ENCODE measurements at places on chromosomes 11 and 22.

- DNase-seq, result no peak
These were observed 3.5 kb downstream of the OR5P2 start for GRCh38 chr11:7793233-7793632.

GRCh38 chr11:6614446-6614845 is 2.4 kb upstream of the TAF10 start:
- no peak for DNase-seq

- DNase-seq, result peak; percentile 10
These were observed 90.2 kb downstream of the SEZ6L start for GRCh38 chr22:26259510-26259909.

DNA sequence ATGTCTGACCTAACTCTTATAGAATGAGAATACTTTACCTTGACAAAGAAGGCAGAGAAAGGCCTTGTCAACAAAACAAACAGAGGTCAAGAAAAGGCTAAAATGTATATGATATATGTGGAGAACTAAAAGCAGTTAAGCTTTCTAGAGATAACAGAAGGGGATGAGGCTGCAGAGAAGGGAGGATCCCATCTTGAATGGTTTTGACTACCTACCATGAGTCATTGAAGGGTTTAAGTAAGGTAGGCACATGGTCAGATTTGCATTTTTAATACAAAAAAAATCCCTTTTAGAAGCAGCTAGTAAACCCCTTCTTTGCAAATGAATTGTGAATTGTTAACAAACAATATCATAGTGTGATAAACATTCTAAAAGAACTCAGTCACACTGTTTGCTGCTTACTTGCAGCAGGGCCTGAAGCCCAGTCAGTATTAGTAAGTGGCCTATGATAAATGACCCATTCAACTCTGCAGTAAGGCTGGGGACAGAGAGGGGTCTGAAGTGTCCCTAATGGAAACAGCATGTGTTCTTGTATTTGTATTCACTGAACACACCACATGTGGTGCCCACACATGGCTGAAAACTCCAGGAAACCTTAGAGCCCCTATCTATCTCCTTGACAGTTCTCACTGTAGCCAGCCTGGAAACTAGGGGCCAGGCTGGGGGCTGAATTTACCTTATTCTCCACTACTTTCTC is 328.8 kb upstream of the PITPNB start:
- DNase-seq, result no peak

DNA sequence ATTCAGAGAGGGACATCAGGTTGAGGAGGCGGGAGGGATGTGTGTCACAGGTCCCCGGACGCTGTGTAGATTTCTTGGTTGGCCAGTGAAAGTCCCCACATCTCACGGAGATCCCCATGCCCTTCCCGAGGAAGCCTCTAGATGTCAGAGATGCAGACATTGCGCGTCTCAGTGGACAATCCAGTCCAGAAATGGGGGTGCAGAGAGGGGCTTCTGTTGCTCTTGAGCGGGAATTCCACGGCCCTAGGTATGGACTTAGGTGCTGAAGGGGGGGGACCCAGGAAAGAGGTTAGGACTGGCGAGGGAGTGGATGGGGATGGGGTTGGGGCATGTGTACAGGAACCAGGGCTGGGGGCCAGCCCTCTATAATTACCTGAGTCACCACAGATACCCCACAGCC is 7.0 kb downstream of the THY1 start:
- DNase-seq, result no peak

DNA sequence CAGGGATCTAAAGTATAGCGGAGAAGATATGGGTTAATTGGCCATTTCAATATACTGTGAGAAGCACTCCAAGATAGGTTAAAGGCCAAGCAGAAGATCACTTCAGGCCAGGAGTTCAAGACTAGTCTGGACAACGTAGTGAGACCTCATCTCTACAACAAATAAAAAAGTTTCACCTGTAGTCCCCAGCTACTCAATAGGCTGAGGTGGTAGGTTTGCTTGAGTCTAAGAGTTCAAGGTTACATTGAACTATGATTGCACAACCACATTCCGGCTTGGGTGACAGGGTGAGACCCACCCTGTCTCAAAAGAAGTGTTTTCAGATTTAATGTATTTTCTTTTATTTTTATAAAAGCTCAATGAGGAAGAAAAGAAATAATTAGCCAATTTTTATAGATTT is 25.4 kb downstream of the PATL1 start:
- DNase-seq, result no peak

DNA sequence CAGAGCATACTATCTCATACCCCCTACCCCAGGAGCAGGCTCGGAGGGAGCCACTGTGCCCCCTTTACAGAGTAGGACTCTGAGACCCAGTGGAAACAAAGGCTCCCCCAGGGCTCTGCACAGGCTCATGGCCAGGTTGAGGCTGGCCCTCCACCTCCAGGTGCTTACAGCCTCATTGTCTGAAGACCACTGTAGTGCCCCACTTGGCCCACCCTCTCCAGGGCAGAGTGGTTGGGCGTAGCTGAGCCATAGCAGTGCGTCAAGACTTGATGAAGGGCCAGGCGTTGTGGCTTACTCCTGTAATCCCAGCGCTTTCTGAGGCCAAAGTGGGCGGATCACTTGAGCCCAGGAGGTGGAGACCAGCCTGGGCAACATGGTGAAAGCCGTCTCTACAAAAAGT is 1.7 kb downstream of the ANKRD13D start:
- DNase-seq, result no peak

DNA sequence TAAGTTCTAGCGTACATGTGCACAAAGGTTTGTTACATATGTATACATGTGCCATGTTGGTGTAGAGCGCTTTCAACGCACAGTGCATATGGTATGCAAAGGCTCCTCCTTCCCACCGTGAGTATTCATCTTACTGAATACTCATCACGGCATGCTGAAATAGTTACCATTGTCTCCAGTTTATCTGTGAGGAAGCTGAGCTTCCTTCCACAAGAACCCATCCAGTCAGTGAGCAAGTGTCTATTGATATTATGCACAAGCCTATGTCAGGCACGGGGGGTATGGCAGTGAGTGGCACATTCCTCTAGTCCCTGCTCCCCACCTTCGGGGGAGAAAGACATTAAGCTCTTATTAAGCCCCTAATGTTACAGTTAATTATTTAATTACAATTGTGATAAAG is 28.1 kb downstream of the INSC start:
- DNase-seq, result no peak

GRCh38 chr11:8209208-8209807 is 40.5 kb upstream of the RIC3 start:
- DNase-seq, result peak; percentile 83

DNA sequence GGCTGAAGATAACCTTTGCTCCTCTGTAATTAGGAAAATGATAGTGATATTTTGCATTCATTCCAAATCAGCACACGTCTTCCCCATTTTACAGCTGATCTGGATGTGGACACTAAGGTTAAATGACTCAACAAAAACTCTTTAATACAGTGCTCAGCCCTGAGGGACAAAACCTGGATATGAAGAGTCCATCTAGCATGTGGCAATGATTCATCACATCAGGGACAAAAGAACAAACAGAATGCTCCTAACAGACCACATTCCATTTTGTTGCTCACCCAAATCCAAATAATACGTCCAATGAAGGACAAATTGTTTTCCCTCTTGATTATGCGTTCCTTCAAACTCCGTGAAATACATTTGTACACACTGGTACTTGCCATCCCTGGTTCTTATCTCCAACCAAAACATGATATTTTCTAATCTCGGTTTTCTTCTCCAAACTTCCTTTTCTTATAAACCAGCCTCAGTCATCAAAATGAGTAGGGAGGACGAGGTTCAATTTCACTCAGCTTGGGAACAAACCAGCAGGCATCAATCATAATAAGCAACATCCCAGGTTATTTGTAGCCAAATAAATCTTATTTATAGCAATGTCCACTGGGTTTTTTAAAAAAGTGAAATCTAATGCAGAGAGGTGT is 53.7 kb upstream of the MTMR2 start:
- no peak for DNase-seq

DNA sequence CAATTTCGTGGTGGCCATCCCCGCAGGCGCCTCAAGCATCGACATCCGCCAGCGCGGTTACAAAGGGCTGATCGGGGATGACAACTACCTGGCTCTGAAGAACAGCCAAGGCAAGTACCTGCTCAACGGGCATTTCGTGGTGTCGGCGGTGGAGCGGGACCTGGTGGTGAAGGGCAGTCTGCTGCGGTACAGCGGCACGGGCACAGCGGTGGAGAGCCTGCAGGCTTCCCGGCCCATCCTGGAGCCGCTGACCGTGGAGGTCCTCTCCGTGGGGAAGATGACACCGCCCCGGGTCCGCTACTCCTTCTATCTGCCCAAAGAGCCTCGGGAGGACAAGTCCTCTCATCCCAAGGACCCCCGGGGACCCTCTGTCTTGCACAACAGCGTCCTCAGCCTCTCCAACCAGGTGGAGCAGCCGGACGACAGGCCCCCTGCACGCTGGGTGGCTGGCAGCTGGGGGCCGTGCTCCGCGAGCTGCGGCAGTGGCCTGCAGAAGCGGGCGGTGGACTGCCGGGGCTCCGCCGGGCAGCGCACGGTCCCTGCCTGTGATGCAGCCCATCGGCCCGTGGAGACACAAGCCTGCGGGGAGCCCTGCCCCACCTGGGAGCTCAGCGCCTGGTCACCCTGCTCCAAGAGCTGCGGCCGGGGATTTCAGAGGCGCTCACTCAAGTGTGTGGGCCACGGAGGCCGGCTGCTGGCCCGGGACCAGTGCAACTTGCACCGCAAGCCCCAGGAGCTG is 24.8 kb downstream of the ADAMTS15 start:
- DNase-seq, result no peak

- DNase-seq, result no peak
These were observed 277.6 kb upstream of the SYN3 start for GRCh38 chr22:33335611-33336279.

GRCh38 chr22:49344656-49345055 is 483.0 kb downstream of the BRD1 start:
- DNase-seq, result no peak

DNA sequence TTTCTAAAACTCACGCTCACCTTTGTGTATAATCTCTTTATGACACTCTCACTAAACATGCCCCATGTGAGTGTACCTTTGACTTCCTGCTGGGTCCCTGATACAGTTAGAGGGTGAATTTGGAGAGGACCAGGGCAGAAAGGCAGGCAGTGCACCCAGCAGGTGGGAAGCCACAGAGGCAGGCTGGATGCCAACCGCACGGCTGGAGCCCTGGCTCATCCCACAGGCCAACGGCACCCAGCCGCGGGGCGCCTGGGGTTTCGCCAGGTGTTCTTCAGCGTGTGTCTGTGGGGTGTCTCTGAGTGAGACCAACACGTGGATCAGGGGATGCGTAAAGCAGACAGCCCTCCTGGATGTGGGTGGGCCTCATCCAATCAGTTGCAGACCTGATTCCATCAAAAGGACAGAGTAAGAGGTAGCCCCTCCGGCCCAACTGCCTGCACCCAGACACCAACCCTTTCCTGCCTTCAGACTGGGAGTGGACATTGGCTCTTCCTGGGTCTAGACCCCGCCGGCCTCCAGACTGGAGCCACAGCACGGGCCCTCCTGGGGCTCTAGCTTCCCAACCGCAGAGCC is 51.6 kb downstream of the DHCR7 start:
- no peak for DNase-seq

DNA sequence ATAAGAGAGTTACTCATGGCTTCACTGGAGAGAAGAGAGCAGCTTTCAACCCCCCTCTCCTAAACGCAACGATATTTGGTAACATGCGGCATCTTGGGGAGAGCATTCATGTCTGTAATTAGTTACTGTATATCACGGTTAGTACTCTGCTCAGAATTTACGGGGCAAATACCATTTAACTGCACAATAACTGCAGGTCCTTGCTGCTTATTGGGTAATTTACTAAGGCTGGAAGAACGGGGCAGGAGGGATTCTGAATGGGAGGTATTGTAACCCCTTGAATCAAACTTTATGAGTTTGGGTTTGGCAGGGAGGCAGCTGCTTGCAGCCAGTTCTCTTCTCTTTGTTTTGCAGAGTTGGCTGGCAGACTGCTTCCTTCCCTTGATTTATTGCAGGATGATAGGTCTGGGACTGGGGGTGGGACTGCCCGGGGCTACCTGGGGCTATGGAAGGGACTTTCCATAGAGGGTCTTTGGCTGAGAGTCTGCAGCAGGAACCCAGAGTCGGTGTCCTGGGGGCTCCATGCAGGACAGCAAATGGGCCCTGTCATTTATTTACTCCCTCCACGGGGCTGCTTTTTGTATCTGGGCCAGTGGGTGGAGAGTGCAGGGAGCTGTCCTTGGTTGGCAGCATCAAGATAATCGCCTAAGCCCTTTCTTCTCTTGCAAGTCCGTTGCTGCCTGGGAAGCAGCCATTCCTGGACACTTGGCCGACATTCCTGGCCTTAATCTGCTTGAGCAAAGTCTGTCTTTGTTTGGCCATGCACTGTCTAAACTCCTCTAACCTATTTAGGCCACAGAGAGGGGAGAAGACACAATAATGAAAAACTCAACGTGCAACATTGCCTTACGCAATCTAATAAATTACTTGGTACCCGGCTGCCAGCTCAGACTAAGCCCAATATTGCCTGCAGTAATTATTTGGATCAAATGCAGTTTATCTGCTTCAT is 188.9 kb downstream of the ST3GAL4 start:
- DNase-seq, result no peak

- no peak for DNase-seq
These were observed 279.7 kb upstream of the CTSC start for GRCh38 chr11:88617226-88617625.

DNA sequence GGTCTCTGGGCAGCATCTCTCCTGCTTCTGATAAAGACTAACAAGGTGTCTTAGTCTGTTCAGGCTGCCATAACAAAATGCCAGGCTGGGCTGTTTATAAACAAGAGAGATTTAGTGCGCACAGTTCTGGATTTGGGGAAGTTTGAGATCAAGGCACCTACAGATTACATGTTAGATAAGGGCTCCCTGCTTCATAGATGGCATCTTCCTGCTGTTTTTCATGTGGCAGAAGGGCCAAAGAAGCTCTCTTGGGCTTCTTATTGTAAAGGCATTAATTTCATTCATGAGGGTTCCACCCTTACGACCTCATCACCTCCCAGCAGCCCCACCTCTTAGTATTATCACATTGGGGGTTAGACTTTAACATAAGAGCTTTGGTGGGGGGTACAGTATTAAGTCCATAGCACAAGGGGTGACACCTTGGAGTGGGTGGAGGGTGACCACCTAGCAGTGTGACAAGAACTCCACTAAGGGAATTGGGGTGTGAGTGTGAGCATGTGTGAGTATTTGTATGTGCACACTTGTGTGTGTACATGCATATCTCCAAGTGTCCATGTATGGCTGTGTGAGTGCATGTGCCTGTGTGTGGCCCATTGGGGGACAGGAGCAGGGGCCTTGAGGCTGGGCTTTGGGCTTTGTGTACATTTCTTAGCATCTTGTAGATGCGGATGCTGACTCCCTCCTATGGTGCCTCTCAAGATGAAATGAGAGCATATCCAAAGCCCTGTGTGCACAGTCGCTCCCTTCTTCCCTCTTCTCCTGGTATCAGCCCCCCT is 42.7 kb downstream of the BCR start:
- DNase-seq, result no peak

- no peak for DNase-seq
These were observed 105.3 kb downstream of the CTTN start for GRCh38 chr11:70503468-70504221.
